ENCODE measurements at places on chromosomes 2 and 18.

DNA sequence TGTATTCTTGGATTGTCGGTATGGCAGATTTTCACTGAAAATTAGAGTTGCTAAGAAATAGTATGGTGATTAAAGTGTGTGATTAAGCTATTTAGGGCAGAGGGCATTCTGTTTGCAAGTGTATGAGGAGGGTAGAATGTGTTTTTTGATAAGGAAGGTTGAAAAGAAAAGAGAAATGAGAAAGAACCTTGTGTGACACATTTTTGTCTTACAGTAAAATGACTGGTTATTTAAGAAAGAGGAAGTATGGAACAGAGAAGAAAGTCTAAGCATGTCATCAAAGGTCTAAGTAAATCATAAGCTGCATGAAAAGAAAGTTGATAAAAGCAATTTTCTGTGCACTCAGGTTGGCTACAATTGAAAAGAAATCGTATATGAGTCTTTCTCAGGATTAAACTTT is 5.2 kb upstream of the RSAD2 start:
- H3K27me3 ChIP-seq = no peaks in the 10 kb centered on the region
- no peak overlapping the region for H3K27ac ChIP-seq
- no peak for DNase-seq
- H3K4me3 ChIP-seq = no peak overlapping the region
- peaks cover 16% of the 10 kb centered on the region for H3K4me1 ChIP-seq

GRCh38 chr2:147247749-147248148 is 597.1 kb upstream of the ACVR2A start:
- no peaks in the 10 kb centered on the region for H3K36me3 ChIP-seq
- no peak overlapping the region for H3K27ac ChIP-seq
- H3K4me1 ChIP-seq = no peaks in the 10 kb centered on the region
- DNase-seq = no peak
- H3K27me3 ChIP-seq = no peaks in the 10 kb centered on the region
- H3K4me3 ChIP-seq = no peak overlapping the region

GRCh38 chr2:69715964-69716363 is 26.0 kb upstream of the ANXA4 start:
- no peaks in the 10 kb centered on the region for H3K27me3 ChIP-seq
- H3K36me3 ChIP-seq = no peaks in the 10 kb centered on the region
- no peak overlapping the region for H3K27ac ChIP-seq
- DNase-seq = no peak

DNA sequence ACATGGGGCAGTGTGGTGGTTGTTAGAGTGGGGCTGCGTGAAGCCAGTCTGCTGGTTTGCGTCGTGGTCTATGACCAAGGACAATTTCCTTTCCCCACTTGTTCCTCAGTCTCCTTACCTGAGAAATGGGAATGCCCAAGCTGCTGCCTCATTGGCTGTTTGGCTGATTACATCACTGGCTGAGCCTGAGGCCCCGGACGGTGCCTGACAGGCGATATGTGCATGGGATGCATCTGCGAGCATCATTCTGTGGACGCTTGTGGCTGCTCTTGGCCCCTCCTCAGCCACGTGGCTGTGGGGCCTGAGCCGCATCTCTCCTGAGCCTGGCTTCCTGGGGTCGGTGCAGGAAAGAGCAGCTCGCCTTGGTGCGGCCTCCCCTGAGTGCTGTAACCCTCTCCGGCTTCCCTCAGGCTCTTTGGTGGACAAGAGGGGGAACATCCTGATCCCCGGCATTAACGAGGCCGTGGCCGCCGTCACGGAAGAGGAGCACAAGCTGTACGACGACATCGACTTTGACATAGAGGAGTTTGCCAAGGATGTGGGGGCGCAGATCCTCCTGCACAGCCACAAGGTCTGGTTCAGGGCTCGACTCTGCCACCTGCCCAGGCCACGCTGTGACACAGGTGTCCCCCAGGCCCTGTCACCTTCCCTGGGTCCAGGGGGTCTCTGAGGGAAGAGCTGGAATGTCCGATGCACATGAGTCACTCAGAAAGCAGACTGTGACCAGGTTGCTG is 17.2 kb downstream of the CNDP2 start:
- H3K4me3 ChIP-seq = no peak overlapping the region
- no peaks in the 10 kb centered on the region for H3K4me1 ChIP-seq
- DNase-seq = no peak
- peaks cover 40% of the 10 kb centered on the region for H3K36me3 ChIP-seq

DNA sequence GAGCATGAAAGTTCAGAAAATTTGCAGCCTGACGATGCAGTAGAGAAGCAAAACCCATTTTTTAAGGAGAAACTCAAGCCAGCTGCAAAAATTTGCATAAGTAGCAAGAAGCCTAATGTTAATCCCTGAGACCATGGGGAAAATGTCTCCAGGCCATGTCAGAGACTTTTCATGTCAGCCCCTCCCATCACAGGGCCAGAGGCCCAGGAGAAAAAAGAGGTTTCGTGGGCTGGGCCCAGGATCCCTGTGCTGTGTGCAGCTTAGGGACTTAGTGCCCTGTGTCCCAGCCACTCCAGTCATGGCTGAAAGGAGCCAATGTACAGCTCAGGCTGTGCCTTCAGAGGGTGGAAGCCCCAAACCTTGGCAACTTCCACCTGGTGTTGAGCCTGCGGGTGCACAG is 533.0 kb downstream of the THSD7B start:
- DNase-seq = no peak
- H3K4me3 ChIP-seq = no peak overlapping the region
- no peak overlapping the region for H3K27ac ChIP-seq
- no peaks in the 10 kb centered on the region for H3K4me1 ChIP-seq
- no peaks in the 10 kb centered on the region for H3K36me3 ChIP-seq

DNA sequence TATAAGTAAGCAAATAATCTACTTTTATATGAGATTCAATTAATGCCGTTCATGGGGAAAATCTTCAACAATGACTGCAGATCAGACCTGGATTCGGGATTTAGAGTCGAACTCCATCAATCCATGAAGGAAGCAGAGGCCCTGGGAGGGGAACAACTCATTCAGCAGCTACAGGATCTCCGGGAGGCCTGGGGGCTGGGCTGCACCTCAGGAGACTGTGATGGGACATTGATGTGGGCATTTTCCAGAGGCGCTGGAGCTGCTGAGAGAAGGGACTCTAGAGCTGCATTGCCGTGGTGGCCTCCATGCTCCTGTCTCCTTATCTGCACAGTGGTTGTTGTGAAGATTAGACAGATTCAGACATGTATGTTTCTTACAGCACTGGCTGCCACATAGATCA is 76.9 kb downstream of the MYT1L start:
- no peaks in the 10 kb centered on the region for H3K27me3 ChIP-seq
- H3K4me1 ChIP-seq = no peaks in the 10 kb centered on the region
- H3K27ac ChIP-seq = no peak overlapping the region
- H3K4me3 ChIP-seq = no peak overlapping the region
- no peak for DNase-seq

- H3K27me3 ChIP-seq = no peaks in the 10 kb centered on the region
- no peaks in the 10 kb centered on the region for H3K4me1 ChIP-seq
- DNase-seq = no peak
Observed at GRCh38 chr2:440403-440740, 152.5 kb upstream of the ALKAL2 start.

DNA sequence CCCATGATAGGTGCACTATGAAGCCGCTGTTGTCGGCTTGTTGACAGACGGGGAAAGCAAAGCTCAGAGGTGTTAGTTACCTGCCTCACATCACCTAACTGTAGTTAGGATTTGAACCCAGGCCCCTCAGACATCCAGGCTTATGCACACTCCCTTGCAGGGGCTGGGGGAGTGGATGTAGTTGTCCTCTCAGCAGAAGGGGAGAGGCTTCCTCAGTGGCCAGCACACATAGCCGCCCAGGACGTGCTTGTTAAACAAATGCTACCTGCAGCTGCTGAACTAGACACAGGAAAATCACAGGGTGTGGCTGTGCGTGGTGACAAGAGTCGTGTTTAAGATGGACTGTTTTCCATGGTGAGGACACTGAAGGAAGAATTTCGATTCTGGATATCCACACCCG is 39.2 kb downstream of the GREB1 start:
- no peak overlapping the region for H3K27ac ChIP-seq
- no peaks in the 10 kb centered on the region for H3K27me3 ChIP-seq
- H3K4me3 ChIP-seq = no peak overlapping the region
- no peaks in the 10 kb centered on the region for H3K36me3 ChIP-seq

DNA sequence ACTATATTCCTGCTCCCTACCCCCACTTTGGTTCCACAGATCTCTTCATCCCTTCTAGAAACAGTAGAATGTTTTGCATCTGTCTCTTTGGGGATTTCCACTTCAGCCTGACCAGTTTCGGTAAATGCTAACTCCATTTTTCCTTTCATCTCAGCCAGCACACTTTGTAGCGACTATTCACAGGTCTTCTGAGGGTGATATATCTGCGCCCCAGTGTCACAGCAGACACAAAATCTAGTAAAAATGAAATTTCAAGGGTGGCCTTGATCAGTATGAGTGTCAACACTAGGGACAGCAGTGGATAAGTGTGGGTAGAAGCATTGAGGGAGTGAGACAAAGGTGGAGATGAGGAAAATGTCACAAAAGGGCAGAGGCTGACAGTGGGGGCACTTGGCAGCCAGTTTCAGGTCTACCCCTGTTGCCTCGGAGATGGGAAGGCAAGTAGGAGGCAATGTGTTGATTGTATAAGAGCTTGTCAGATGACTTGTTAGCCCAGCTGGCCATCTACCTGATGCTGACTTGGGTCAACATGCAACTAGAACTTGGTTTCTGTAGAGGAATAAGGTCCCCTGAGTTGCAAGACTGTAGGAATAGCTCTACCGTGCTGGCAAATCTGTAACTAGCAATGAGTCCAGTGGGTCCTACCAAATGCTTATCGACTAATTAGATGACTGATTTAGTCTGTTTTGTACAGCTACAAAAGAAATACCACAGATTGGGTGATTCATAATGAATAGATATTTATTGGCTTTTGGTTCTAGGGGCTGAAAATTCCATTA is 60.7 kb downstream of the CXCR4 start:
- no peak for DNase-seq
- no peaks in the 10 kb centered on the region for H3K4me1 ChIP-seq
- no peaks in the 10 kb centered on the region for H3K27me3 ChIP-seq
- H3K36me3 ChIP-seq = no peaks in the 10 kb centered on the region
- H3K27ac ChIP-seq = no peak overlapping the region

- DNase-seq = no peak
- no peaks in the 10 kb centered on the region for H3K36me3 ChIP-seq
- H3K27me3 ChIP-seq = no peaks in the 10 kb centered on the region
- no peak overlapping the region for H3K27ac ChIP-seq
Observed at GRCh38 chr18:59885579-59886163, 14.1 kb upstream of the PMAIP1 start.

DNA sequence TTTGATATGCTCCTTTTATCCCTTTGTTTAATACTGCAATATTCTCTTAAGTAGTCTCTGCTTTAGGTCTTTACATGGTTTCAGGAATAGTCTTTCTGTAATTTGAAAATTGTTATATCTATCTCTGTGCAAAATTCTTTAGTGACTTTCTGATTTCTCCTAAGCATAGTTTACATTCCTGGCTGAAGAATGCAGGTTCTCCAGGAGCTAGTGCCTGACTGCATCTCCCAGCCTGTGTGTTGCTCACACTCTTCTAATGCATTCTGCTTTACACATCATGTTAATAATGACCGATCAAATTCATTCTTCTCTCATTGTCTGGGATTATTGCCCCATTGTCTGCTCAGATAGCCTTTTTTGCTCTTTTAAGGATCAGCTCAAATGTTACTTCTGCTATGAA is 1349.2 kb downstream of the DSC3 start:
- H3K4me3 ChIP-seq = no peak overlapping the region
- H3K27me3 ChIP-seq = no peaks in the 10 kb centered on the region
- H3K27ac ChIP-seq = no peak overlapping the region
- no peak for DNase-seq
- H3K4me1 ChIP-seq = no peaks in the 10 kb centered on the region

DNA sequence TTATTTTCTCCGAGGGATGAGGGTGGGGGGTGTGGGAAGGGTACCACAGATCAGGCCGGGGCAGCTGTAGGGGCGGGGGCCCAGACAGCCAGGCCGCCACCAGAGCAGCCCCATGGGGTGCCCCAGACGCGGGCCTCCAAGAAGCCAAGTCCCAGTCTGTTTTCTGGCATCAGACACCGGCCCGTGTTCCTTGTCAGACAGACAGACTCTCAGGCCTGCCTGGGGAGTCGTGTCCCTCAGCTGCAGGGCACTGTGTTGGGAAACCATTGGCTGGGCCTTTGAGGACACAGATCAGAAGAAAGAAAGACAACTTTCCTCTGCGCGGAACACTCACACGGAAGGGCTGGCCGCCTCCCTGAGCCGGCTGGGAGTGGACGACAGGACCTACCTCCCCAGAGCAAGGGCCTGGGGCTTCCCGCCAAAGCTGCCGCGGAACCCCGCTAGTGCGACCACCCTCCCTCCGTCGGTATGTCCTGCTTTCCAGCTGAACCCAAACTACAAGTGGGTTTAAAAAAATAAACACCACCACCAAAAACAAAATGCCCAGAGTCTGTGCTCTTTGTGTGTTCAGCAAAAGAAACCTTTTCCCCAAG is 88.0 kb downstream of the SMAD7 start:
- no peaks in the 10 kb centered on the region for H3K4me1 ChIP-seq
- no peaks in the 10 kb centered on the region for H3K27me3 ChIP-seq
- no peak overlapping the region for H3K4me3 ChIP-seq

GRCh38 chr2:198144660-198145059 is 340.3 kb downstream of the PLCL1 start:
- H3K27me3 ChIP-seq = no peaks in the 10 kb centered on the region
- no peak overlapping the region for H3K27ac ChIP-seq
- no peak overlapping the region for H3K4me3 ChIP-seq
- no peaks in the 10 kb centered on the region for H3K4me1 ChIP-seq
- DNase-seq = no peak

DNA sequence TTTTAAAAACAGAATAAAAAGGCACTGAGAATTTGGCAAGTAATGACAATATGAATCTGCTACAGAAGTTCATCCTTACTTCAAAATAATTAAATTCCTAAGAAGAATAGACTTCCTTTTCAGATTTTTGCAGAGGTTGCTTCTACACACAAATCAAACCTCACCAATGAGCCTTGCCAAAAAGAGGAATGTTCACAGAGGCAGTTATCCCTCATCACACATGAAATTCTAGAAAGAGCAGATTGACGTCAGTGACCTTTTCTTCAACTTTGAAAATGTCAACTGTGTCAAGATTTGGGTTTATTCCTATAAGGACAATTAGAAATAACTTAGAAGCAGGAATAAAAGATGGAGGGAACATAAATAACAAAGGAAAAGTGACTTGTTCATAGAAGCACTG is 64.6 kb downstream of the MBD2 start:
- H3K27ac ChIP-seq = no peak overlapping the region
- H3K4me1 ChIP-seq = peaks cover 3% of the 10 kb centered on the region
- no peaks in the 10 kb centered on the region for H3K27me3 ChIP-seq
- no peak overlapping the region for H3K4me3 ChIP-seq

GRCh38 chr2:120740765-120741524 is 5.3 kb downstream of the GLI2 start:
- H3K36me3 ChIP-seq = no peaks in the 10 kb centered on the region
- H3K4me1 ChIP-seq = peaks cover 3% of the 10 kb centered on the region
- DNase-seq = no peak
- no peak overlapping the region for H3K27ac ChIP-seq
- H3K4me3 ChIP-seq = peak overlapping the region; percentile 66

DNA sequence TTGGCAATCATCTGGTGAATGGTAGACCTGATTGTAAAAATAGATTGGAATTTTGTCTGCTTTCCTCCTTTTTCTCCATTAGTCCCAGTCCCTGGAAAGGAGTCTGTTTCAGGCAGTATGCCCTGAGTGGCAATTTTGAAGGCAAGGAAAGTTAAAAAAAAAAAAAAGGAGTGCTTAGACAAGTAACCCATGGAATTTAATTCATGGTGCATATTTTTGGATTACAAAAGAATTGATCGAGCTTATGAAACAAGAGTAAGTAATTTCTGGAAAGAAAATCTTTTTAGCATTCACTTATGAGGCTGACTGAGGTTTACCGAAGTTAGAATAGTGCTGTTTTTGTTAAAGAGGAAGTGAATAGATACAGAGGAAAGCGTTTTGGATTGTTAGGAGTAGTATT is 29.4 kb upstream of the TMEM178A start:
- H3K27me3 ChIP-seq = no peaks in the 10 kb centered on the region
- no peak overlapping the region for H3K4me3 ChIP-seq
- H3K27ac ChIP-seq = no peak overlapping the region
- no peaks in the 10 kb centered on the region for H3K36me3 ChIP-seq
- no peak for DNase-seq

Measured in thoracic aorta (tissue), 2 donors.